ENCODE measurements at places on chromosomes 6 and 20.

GRCh38 chr20:10090588-10091166 lies 55.9 kb downstream of the ANKEF1 start:
- ATAC-seq: peak; percentile 72

DNA sequence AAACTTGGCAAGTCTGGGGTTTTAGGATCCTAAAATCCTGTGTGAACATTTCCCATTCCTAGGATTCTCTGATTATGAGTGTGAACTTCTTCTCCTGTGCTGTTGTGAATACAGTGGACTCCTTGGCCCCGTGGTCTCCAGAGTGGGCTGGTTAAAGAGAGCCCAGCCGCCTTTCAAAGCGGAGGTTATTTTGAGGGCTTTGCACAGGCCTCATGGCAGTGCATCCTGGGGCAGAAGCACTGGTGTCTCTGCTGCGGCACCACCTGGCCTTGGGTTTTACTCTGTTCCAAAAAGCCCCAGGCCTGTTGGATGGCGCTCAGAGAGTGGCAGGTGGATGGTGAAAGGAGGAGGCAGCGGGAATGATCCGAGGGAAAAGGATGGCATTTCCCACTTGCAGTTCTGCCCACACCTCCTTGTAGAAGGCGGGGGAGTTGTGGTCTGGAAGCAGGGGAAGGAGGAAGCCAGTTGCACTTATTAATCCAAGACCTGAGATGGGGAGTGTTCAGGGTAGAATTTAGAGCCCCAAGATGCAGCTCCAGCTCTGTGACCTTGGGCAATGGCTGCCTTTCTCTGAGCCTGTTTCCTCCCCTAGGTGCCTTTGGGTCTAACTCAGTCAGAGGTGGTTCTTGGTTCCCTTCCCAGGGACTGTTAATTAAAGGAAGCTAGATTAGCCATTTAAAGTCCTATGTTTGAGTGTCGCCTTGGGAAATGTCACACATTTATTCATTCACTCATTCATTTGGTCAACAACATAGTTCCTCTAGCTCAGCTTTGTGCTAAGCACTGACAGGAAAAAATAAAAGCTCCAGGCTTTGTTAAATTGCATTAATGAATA lies 22.4 kb downstream of the MMP24 start:
- no peak for ATAC-seq

DNA sequence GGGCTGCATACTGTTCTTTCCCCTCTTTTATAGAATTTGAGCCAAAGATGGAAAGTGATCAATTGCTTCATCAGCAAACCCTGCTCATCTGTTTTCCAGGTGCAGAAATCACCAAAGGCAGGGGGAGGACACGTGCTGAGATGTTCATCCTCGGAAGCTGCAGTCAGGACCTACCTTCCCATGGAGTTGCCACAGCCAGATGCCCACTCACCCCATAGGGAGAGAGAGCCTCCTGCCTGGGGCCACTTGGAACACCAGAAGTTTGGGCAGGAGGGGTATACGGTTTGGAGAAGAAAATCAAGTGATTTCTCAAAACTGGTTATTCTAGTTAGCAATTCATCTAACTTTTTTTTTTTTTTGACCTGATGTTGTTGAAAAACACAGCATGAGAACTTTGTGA lies 5.3 kb upstream of the CST7 start:
- no peak for ATAC-seq

- ATAC-seq: no peak
Measured at GRCh38 chr6:24064106-24064505, 61.9 kb upstream of the NRSN1 start.

- no peak for ATAC-seq
Measured at GRCh38 chr20:7214081-7214740, 446.7 kb downstream of the BMP2 start.

- no peak for ATAC-seq
Measured at GRCh38 chr6:33104887-33105286, 29.1 kb downstream of the HLA-DPB1 start.

GRCh38 chr20:2156666-2157624 lies 55.3 kb downstream of the STK35 start:
- no peak for ATAC-seq

DNA sequence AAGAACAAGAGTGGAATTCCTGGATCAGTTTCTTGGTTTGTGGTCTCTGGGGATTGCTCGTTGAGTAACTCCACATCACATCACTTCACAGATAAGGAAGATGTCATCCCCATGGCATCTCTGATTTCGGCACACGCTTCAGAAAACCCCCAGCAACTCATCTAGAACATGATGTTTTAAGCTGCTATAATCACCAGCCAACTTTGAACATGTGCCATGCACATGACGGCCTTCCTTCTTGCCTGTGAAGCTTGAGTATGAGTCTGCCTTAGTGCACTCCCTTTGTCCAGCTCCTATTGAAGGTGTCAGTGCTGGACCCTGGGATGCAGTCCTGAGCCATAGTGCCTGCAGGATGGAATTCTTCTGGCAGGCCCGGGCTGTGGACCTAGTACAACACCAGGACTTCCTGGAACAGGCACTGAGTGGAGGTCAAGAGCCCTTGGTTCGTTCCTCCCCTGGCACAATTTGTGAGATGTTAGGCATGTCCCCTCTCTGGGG lies 231.5 kb upstream of the SUPT3H start:
- no peak for ATAC-seq

GRCh38 chr6:11604836-11605506 lies 67.4 kb downstream of the TMEM170B start:
- peak; percentile 55 for ATAC-seq

DNA sequence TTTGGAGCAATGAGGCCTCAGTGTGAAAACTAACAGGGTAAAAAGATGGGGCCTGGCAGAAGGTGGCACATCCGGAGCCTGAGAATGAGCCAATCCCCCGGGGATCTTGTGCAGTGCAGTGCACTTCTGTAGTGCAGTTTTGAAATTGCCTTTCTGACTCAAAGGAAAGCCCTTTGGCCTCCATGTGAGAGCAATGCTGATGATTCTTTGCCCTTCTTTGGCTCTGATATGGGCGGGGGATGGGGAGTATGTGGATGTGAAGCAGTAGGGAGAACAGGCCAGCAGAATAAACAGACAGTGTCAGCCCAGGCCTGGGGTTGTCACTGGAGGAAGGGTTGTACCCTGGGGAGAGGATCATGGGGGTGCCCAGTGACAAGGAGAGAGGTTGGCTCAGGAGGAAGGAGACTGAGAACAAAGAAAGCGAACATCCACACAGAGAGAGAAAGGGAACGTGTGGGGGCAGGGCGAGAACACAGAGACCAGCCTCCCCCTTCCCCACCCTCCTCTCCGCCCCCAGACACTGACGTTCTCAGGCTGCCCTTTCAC lies 351.2 kb downstream of the CDC5L start:
- peak; percentile 35 for ATAC-seq

GRCh38 chr6:54758340-54758739 lies 88.2 kb upstream of the FAM83B start:
- no peak for ATAC-seq

All from gastroesophageal sphincter (tissue), 4 donors.